Naive thymus-derived CD8-positive, alpha-beta T cell (primary cell): ENCODE measurements at places on chromosomes 6 and 20.

- DNase-seq: no peak
These were observed 541.8 kb upstream of the NRSN1 start for GRCh38 chr6:23584134-23584763.

GRCh38 chr6:27761391-27761790, 150.8 kb downstream of the OR2B2 start:
- no peak for DNase-seq

DNA sequence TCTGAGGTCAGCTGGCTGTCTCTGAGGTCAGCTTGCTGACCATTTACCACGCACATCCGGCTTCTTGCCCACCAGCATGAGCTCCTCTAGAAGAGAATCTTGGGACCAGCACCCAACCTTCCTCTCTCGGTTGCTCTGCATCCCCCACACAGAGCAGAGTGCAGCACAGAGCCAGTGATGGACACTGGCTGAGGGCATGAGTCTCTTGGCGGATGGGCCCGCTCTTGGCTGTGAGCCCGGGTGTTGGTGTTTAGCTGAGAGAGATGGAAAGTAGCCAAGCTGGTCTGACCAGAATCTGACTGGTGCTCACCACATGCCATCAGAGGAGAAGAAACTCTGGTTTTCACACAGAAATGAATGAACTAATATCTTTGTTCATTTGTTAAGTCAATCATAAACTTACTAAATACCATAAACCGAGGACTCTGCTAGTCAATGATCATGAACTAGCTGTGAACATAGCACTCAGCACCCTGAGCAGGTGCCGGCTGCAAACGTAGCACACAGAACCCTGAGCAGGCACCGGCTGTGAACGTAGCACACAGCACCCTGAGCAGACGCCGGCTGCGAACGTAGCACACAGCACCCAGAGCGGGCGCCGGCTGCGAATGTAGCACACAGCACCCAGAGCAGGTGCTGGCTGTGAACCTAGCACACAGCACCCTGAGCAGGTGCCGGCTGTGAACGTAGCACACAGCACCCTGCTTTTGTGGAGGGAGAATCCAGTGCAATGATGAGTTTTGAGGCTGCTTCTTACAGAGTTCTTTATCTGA, 10.4 kb upstream of the THBS2 start:
- DNase-seq: no peak

DNA sequence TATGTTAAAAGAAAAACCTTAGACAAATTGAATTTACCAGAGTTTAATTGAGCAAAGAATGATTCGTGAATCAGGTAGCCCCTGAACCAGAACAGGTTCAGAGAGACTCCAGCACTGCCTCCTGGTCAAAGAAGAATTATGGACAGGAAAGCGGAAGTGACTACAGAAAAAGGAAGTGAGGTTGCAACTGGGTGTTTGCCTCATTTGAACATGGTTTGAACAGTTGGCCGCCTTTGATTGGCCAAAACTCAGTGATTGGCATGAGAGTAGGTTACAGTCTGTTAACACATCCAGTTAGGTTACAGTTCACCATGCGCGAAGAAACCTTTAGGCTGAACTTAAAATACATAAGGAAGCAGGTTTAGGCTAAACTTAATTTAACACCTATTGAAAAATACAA, 248.8 kb downstream of the TFAP2A start:
- no peak for DNase-seq

DNA sequence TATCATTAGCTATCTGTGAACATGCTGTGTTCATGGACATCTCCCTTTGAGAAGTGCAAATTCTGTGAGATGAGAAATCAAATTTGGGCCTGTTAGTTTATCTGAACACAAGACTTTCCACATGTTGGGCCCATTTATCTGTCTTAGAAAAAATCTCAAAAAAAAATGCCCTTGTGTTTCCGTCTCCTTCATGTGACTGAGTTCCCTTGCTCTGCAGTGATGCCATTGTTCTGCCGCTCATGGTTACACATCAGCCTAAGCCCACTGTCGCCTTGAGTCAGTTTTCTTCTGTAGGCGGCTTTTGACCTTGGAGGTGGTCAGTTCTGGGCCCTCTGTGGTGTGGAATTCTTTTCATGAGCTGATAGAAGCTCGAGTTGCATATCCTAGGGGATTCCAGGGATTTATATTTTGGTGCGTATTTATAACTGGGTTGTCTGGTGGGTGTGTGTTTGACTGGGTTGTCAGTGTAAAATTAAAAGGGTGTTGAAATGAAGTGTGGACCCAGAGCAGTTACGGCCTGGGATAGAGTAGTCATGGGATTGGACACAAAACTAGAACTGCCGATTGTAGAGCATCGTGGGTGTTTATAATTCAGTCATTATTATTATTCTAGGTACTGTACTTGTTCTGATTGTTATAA, 156.7 kb downstream of the JARID2 start:
- DNase-seq: no peak

DNA sequence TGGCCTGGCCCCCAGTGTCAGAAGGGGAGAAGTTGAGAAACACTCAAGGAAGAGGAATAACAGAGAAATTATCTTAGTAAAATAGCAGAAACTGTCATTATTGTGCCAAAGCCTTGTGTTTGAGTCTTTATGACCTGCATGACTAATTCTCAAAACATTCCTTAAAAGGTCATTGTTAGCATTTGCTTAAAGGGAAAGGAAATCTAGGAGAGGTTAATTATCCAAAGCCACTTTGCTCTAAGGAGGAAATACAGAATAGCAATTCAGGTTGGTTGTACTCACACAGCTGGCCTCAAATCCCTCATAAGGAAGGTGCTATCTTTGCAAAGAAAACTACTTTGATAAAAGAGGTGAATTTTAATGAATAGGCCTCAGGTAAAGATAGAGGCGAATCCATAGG, 516.7 kb downstream of the CBLN4 start:
- DNase-seq: no peak

- no peak for DNase-seq
These were observed 92.6 kb downstream of the BFSP1 start for GRCh38 chr20:17438436-17439039.

DNA sequence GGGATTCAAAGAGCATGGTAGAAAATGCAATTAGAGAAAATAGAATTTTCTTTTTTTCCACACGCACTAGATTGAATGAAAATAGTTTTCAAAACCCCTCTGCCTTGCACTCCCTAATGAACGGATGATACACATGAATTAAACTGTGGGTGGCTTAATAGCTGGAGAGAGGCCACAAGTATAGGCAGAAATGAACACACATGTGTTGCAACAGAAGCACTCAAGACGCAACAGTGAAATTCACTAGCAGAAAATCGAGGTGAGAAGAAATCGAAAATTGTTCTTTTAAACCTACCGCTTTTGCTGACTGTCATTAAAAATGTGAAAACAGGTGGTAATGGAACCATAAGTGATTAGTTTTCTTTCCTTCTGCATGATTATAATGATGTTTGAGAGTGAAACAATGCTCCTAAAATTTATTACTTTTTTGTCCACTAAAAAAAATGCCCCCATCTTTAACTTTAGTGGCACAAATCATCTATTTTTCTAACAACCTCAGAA, 80.1 kb upstream of the SHLD1 start:
- no peak for DNase-seq

DNA sequence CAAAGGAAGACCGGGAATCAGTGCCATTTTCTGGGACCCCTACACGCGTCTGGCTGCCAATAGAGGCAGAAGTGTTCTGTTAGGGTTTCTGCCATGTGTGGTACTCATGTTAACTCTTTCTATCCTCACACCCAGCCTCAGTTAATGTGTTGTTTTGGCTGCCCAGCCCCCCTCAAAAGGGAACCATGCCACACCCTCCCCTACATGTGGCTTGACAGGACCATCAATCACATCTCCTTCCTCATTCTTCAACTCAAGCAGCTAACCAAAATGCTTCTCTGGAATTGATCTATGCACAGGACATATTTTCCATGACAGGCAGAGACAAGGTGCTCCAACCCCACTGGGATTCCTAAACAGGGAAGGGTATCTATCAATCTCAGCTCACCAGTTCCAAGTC, 22.0 kb downstream of the AHCY start:
- no peak for DNase-seq

GRCh38 chr20:62025832-62026563, 39.7 kb downstream of the TAF4 start:
- peak; percentile 41 for DNase-seq

DNA sequence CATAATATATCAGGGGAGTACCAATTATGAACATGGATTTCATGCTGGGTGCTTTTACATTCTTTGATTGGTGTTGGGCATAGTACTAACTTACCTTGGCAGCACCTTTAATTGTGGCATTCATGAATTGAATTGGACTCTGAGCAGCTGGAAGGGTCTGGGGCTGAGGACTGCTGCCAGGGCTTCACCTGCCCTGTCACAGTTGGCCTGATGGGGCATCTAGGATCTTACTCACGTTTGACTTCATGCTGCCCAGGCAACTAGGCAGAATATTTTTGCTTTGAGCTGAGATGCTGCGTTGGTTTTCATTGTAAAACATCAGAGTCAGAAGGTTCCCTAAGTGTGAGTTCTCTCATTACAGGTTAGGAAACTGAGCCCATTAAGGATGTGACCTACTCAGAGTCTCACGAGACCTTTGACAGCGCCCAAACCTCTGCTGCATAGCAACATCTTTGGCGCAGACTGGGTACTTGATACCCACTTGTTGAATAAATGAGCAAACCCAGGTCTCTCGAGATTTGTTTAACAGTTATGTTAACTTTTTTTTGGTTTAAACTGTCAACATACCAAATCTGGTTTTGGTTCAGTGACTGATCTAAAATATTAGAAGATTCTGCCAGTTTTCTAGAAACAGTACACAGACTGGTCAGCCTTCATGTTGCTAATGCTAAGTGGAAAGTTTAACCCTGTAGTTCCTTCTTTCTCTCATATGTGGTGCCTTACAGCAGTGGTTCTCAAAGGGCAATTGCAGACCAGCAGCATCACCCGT, 104.9 kb downstream of the TCP11 start:
- no peak for DNase-seq

- no peak for DNase-seq
These were observed 16.5 kb downstream of the BLOC1S5 start for GRCh38 chr6:8047541-8048292.

- DNase-seq: peak; percentile 6
These were observed at the start of gene SYCP2L for GRCh38 chr6:10886691-10887502. TSS of gene SYCP2L (plus strand) at chr6:10887052. CDS start at chr6:10887127, 75 bp downstream.

- DNase-seq: no peak
These were observed 36.3 kb downstream of the COX4I2 start for GRCh38 chr20:31673943-31674463.

GRCh38 chr6:104896914-104897313, 37.2 kb upstream of the HACE1 start:
- DNase-seq: no peak

- no peak for DNase-seq
These were observed 258.0 kb downstream of the PLCB1 start for GRCh38 chr20:8390037-8390433.

DNA sequence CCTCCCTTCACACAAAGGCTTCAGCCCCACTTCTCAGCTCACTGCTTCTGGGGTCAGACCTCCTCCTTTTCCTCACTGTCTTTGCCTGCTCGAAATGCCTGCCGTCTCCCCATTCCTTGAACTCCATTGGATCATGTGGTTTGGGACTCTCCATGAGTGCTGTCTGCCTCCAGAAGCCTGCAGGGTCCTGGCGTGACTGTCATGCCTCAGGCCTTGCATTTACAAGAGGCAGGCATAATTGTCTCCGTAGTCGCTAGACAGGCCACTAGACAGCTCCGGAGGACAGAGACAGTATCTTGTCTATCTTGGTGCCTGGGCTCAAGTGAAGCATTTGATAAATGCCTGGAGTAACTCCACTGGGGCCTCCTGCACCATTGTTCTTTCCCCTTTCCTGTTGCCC, 15.3 kb downstream of the PNLDC1 start:
- DNase-seq: no peak
